GM13976 (cell line): ENCODE measurements at places on chromosomes 16 and 17.

GRCh38 chr16:53996961-53997360 lies 289.6 kb downstream of the IRX3 start:
- DNase-seq: no peak

DNA sequence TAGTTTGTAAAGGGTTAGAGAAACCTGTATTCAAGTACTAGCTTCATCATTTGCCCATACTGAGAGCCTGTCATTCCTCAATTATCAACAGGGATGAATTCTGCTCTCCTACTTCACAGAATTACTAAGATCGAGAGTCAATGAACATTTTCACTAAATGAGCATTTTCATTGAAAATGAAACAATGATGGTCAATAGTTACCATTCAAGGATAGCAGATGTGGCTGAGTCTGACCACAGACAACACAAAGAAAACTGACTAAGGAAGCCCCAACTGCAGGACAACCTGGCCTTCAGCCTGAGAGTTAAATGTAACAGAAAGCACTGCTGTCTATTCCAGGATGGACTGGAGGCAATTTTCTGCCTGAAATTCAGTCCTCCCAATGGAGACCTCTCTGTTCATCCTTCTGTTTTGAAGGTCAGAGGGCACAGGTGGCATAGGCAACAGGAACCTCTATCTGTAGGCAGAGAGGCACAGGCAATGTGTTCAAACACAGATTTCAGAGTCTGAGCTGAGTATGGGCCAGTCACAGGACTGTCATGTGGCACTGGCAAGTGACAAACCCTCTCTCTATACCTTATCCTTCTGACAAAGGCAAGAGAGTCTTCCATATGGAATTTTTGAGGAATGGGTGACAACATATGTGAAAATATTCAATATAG lies 19.5 kb downstream of the TRAF4 start:
- peak; percentile 68 for DNase-seq

DNA sequence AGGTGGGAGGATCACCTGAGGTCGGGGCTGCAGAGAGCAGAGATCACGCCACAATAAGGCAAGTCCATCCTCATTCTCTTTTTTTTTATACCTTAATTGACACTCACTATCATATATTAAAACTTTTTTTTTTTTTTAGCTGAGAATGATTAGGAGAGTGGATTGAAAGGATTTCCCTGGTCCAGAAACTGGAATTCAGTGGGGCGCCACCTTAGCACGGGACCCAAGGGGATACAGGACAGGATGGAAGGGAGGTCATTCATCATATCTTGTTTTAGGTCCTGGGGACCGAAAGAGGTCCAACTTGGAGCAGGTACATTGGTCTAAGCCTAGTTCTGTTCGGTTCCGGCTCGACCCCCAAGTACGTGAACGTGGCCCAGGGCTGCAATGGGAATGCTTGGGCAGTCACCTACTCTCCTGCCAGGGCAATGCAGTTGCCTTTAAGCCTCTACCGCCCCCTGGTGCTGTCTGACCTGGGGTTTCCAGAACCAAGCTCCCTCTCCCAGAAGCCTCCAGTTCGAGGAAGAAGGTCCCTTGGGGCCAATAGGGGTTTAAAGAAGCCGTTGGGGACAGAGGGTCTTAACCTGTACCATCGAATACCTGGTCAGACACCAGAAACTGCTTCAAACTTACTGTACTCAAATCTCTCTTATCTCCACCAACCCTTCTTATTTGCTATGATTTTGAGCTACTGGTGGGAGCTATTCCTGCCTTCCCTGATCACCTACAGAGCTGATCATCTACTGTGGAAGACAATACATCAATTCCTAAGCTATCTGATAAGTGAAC lies 19.9 kb upstream of the GPATCH8 start:
- DNase-seq: peak; percentile 80

GRCh38 chr16:54585998-54586340 lies 299.4 kb upstream of the IRX3 start:
- DNase-seq: no peak
